ENCODE measurements at places on chromosomes 16 and 17.

- DNase-seq: no peak
Observed at GRCh38 chr16:64363039-64363438, 758.8 kb downstream of the CDH11 start.

GRCh38 chr17:76726776-76727718 is at the start of gene METTL23:
TSS of gene METTL23 (plus strand) at chr17:76726839. CDS start at chr17:76729711, 2,872 bp downstream.
- DNase-seq: peak; percentile 80

GRCh38 chr16:17567455-17567854 is 96.7 kb upstream of the XYLT1 start:
- DNase-seq: no peak

GRCh38 chr16:83312718-83313245 is 495.0 kb upstream of the HSBP1 start:
- no peak for DNase-seq

- DNase-seq: no peak
Observed at GRCh38 chr17:76709077-76709950, 1.5 kb downstream of the MXRA7 start.

DNA sequence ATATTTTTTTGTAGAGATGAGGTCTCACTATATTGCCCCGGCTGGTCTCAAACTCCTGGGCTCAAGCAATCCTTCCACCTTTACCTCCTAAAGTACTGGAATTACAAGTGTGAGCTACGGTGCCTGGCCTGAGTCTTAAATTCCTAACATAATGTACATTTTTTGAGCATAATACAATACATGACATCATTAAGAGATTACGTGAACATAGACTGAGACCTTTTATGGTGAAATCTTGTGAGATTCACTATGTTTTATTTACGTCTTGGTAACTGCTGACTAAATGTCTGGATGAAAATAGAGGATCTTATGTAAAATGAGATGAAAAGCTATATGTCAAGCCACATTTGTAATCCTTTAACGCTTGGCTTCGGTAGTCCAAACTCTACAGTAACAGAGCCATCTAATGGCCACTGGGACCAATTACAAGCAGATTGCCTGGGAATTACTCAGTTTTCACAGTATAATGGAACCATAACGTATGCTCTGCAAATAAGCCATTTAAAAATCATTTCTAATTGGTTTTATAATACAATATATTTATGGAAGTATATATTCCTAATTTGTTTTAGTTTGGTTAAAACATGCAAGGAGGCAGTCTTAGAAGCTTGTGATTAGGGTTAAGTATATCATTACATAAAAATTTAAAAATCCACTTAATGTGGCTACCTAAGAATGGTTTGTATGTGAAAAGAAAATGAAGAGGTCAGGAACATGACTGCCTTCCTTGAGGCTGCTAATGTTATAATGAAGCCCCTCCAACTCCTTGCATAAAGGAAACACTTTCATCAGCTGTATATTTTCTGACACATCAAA is 8.1 kb upstream of the EFCAB13 start:
- DNase-seq: peak; percentile 76

- DNase-seq: no peak
Observed at GRCh38 chr17:59349178-59349577, 17.7 kb downstream of the YPEL2 start.

DNA sequence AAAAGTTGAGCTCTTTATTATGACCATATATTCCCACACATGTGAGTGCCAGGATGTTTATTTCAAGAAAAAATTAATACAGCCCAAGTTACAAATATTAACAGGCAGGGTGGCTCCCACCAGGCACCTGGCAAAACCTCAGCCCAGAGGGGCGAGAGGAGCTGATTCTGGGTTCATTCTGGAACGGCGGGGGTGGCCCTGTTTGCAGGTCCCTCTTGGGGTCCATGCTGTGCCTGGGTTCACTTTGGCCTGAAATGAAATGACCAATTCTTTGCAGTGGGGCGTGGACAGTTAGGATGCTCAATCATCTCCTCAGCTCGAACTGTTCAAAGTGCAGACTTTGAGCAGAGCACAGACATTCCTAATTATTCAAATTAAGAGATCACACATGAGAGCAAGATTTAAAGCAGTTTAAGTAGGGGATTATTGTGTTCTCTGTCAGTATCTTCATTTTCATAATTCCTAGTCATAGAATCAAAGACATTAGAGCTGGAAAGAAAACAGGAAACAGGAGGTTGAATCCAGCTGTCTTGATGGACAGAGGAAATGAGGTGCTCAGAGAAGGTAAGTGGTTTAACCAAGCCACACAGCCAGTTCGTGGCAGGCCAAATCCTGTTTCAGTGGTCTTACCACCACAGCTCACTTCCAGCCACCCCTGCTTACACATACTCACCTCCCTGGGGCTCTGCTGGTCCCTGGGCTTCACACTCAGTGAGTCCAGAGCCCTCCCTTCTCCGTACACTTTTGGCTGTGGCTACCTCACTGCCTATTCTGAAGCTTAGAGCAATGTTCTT is 363.9 kb upstream of the TNRC6C start:
- no peak for DNase-seq

DNA sequence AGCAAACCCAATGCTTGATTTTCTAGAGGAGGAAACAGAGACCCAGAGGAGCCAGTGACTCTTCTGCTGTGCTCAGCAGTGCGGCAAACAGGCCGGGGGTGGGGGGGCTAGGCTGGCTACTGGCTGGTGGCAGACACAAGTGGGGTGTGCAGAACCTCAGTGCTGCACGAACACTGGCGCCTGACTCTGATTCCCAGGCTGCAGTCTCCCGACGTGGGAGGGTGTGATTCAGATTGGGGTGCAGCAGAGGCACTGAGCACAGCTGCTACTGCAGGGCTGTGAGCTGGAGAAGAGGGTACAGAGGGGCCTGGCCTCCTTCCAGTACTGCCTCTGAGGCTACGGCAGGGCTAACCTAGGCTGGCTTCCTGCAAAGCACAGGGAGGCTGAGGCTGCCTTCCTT is 8.1 kb downstream of the RPL19 start:
- DNase-seq: no peak

DNA sequence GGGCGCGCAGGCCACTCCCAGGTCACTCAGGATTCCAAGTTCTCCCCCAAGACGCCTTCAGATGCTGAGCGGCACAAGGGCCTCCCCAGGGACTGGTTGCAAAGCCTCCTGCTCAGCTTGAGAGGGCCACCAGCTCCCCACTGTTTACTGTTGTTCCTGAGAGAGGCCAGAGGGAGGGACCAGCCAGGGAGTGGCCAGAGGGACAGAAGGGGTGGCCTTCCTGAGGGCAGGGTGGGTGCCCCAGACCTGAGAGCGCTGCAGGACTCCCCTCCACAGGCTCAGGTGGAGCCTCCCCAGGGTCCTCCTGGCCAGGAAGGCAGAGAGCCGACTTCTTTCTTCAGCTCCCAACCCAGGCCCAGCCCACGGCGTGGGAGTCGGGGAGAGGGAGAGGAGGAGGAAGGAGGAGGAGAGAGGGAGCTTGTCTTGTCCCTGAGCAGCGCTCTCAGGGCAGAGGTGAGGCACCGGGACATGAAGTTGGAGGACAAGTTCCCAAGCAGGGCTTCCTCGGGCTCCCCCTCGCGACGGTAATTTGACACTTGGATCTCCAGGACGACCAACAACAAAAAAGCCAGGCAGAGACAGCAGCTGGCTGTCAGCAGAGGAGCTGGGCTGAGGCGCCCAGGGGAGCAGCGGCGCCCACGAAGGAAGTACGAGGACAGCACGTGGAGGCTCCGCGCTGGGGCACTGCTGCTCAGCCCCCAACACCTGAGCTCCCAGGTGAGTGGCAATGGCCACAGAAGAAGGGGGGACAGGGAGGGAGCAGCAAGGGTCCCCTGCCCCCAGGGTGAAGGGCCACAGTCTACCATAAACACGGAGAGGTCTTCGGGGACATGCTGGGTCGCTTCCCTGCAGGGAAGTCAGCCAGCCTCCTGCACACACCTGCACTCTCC is 497 bp downstream of the SMIM5 start:
- DNase-seq: peak; percentile 89

- DNase-seq: peak; percentile 45
Observed at GRCh38 chr17:14307560-14308024, 6.7 kb downstream of the HS3ST3B1 start.

- no peak for DNase-seq
Observed at GRCh38 chr17:39702901-39703893, 3.3 kb downstream of the ERBB2 start.

DNA sequence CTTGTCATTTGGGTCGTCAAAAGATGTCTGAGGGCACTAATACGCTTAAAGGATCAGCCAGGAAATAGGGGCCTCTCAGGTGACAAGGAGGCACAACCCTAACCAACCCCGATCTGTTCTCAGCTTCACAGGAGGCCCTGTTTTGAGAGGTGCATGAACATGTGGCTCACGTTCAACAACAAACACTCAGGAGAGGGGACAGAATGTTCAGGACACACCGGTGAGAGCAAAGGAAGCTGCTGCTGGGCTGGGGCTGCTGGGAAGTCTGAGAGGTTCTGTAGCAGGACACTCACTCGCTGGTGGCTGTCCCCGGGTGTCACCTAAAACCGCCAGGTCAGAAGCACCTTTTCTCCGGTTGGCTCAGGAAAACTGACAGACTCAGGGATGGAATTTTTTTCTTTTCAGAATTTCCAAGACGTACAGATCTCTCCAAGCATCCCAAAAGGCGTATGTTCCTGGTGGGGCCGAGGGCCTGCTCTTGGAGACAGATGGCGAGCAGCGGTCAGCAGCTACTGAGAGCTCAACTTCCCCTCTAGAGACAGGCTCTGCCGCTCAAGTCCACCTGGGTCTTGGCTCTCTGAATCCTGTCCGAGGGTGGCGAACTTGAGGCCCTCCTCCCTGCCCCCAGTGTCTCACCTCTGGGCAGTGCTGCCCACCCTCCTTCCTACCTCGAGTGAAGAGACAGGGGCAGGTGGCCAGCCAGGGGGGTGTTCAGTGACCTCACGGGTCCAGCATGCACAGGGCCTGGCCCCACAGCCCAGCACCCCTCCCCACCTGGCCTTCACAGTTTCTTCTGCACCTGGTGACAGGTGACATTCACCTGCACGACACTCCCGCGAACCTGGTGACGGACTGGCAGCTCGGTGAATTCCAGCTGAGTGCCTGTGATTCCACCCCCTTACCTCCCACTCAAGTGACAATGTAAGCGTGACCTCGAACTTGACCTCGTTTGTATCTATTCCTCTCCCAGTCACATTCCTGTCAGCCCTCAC is 22.9 kb downstream of the CLUH start:
- DNase-seq: no peak

DNA sequence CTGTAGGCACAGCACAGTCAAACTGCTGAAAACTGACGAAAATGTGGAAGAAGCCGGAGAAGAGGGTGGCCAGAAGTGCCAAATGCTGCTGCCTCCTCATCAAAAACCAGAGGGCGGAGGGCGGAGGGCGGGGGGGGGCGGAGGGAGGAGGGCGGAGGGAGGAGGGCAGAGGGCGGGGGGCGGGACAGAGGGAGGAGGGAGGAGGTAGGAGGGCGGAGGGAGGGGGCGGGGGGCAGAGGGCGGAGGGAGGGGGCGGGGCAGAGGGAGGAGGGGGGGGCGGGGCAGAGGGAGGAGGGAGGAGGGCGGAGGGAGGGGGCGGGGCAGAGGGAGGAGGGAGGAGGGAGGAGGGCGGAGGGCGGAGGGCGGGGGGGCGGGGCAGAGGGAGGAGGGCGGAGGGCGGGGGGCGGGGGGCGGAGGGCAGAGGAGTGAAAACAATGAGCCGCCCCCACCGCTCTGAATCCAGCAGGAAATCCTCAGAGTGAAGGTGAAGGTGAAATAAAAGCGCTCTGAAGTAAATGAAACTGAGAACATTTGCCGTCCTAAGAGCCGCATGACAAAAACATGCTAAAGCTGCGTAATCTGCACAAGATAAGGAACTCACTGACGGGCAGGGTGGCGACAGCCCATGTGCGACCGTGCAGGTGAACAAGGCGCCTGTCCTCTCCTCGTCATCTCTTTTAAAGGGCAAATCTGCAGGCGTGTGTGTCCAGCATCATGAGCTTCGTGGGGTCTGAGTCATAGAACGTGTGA is 22.6 kb upstream of the CBFA2T3 start:
- no peak for DNase-seq

GRCh38 chr17:56883616-56884015 is 30.2 kb downstream of the TRIM25 start:
- no peak for DNase-seq

DNA sequence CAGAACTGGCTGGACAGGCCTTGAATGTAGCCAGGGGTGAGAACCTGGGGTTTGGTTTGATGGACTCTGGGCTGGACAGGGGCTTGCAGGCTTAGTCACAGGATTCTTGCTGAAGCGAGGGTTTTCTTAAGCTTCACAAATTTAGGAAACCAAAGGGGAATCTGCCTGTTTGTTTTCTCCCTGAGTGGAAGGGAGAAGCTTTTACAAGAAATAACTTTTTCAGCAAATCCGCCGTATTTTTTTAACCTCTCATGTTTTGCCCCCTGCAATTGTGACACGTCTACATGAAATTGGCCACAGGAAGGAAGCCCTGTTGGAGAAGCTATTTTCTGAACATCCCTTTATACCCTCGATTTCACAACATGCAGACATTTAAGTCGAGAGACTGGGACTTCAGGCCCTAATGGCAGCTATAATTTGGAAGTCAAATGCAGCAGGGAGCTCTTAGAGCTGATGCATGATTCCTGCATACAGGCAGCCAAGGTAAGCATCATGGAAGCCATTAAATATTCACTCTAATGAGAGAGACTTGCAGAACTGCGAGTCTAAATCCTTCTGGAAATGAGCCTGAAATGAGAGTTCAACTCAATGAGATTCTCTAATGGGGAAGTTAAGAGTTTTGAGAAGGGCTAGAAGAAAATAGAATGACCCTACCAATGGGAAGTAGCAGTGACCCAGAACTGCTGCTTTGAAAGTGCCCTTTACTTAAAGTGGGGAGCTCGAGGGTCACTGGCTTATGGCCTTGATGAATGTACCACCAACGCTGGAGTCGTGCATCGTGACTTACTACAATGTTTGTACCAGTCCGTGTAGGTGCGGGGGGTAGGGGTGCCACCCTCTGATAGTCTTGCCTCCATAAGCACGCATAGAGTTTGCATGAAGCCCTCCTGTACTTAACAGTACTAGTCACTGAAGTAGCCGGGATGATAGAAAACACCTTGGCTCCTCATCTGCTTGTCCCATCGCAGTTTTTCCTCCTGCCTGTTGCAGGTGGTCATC is 45.1 kb upstream of the IRF8 start:
- no peak for DNase-seq

- DNase-seq: no peak
Observed at GRCh38 chr16:19418200-19418599, 517 bp downstream of the TMC5 start.

- DNase-seq: peak; percentile 85
Observed at GRCh38 chr17:46063241-46063640, 64.2 kb downstream of the STH start.

DNA sequence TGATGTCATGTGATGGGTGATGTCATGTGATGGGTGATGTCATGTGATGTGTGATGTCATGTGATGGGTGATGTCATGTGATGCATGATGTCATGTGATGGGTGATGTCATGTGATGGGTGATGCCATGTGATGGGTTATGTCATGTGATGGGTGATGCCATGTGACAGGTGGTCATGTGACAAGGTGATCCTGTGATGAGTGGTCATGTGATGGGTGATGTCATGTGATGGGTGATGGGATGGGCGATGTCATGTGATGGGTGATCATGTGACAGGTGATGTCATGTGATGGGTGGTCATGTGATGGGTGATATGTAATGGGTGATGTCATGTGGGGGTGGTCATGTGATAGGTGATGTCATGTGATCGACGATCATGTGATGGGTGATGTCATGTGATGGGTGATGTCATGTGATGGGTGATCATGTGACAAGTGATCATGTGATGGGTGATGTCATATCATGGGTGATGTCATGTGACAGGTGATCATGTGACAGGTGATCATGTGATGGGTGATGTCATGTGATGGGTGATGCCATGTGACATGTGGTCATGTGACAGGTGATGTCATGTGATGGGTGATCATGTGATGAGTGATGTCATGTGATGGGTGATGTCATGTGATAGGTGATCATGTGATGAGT is 17.2 kb downstream of the CD300LB start:
- DNase-seq: peak; percentile 36
